ENCODE measurements at places on chromosomes 12 and 14. TPM values are rescaled to one million over a fixed set of nuclear protein-coding genes. Genes with fewer than 3 reads are reported as not detected.

SLCO1C1 gene
- not detected for total RNA-seq

ZFHX2 gene
- total RNA-seq = under 0.01 TPM

RGS6 gene
- total RNA-seq = 2.5 TPM

NFE2 gene
- 9.4 TPM for total RNA-seq

SMOC1 gene
- total RNA-seq = under 0.01 TPM

PTPN6 gene
- 99.9 TPM for total RNA-seq

RTL1 gene
- total RNA-seq = not detected

GPX2 gene
- total RNA-seq = not detected

DHRS2 gene
- not detected for total RNA-seq

CLEC4D gene
- 10.9 TPM for total RNA-seq

BDKRB1 gene
- 0.10 TPM for total RNA-seq

GNB3 gene
- total RNA-seq = 0.21 TPM

PZP gene
- not detected for total RNA-seq

MYH6 gene
- not detected for total RNA-seq
